Hematopoietic multipotent progenitor cell (in vitro differentiated cells): ENCODE measurements at places on chromosomes 11 and 22.

DNA sequence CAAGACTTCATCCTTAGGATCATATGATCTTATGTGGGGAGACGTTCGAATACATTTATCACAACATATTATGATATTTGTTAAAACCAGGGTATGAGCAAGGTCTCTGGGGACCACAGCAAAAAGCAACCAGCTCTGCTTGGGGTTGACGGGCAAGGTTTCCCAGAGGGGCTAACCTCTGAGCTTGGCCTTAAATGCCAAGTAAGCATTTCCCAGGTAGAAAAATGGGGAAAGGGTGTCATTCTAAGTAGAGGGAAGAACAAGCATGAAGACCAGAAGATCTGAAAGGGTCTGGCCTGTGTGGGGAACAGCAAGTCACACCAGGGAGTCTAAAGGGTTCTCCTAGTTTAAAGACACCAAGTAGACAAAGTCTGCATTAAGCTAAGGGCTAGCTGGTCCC lies 24.1 kb downstream of the CLMP start:
- no peak for DNase-seq

- no peak for DNase-seq
Observed at GRCh38 chr11:2772544-2773031, 72.8 kb upstream of the KCNQ1OT1 start.

GRCh38 chr11:33737362-33737821 lies 1.2 kb upstream of the CD59 start:
- DNase-seq: no peak

DNA sequence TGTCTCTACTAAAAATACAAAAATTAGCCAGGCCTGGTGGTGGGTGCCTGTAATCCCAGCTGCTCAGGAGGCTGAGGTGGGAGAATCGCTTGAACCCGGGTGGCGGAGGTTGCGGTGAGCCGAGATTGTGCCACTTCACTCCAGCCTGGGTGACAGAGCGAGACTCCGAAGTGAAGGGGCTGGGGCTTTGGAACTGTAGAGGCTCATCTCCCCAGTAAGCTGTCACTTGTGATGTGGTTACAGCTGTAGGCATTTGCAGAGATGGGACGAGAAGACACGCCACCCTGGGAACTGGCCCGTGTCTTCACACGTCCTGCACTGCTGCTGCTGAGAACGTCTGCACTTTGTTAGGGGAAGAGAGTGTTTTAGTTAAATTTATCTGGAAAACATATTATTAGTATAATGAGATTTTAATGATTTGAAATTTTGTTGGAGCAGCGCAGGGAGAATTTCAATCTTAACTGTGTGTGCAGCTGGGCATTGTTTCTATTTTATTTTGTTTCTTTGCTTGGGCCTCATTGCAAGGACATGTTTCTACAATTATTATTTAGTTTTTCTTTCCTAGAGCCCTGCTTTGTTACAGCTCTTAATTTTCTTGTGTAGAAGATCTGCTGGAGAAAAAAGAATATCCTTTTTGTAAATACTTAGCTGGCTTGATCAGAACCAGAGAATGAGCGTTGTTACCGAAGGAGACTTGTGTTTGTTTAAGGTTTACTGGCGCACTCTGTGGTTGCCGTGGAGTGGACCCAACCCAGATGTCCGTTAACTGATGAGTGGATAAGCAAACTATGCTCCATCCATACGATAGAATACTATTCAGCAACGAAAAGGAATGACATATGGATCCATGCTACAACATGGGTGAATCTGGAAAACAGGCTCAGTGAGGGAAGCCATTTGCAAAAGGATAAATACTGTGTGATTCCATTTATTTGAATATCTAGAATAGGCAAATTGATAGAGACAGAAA lies 18.4 kb downstream of the PARVB start:
- no peak for DNase-seq
